ENCODE measurements at places on chromosomes 12 and 14. TPM values are rescaled to one million over a fixed set of nuclear protein-coding genes. Genes with fewer than 3 reads are reported as not detected.

- H3K36me3 ChIP-seq, result no peaks in the 10 kb centered on the region
- no peak for DNase-seq
- no peak overlapping the region for H3K27ac ChIP-seq
- no peak overlapping the region for H3K4me3 ChIP-seq
- no peaks in the 10 kb centered on the region for H3K27me3 ChIP-seq
These were observed 12.1 kb upstream of the PPP4R4 start for GRCh38 chr14:94161981-94162380.

GRCh38 chr14:52692248-52692962 lies 3.0 kb downstream of the ERO1A start:
- no peak overlapping the region for H3K27ac ChIP-seq
- H3K4me1 ChIP-seq, result no peaks in the 10 kb centered on the region
- H3K4me3 ChIP-seq, result no peak overlapping the region

DNA sequence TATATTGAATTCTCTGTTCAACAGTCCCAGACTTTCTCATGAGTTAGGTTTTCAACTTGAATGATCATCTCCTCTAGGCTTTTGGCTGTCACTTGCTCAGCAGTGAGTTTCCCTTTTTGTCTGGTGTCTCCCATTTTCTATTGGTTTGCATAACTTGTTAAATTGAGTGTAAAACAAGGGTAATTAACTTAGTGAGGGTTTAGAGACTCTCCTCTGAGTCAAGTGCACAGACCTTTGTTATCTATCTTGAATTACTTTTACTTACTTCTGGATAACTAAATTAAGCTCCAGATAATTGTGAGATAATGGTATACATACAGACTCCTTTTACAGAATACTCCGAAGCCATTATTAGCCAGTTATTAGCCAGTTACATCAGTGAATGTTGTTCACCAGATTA lies 22.0 kb downstream of the MLXIP start:
- no peak overlapping the region for H3K27ac ChIP-seq
- no peak overlapping the region for H3K4me3 ChIP-seq
- no peaks in the 10 kb centered on the region for H3K36me3 ChIP-seq
- no peak for DNase-seq
- H3K27me3 ChIP-seq, result no peaks in the 10 kb centered on the region

GRCh38 chr12:89965993-89966392 lies 257.4 kb upstream of the ATP2B1 start:
- DNase-seq, result no peak
- no peak overlapping the region for H3K4me3 ChIP-seq
- no peaks in the 10 kb centered on the region for H3K27me3 ChIP-seq
- no peak overlapping the region for H3K27ac ChIP-seq
- H3K4me1 ChIP-seq, result no peaks in the 10 kb centered on the region
- no peaks in the 10 kb centered on the region for H3K36me3 ChIP-seq

GRCh38 chr12:111428728-111429175 lies 23.0 kb downstream of the SH2B3 start:
- no peaks in the 10 kb centered on the region for H3K36me3 ChIP-seq
- DNase-seq, result peak; percentile 86
- no peak overlapping the region for H3K4me3 ChIP-seq
- H3K4me1 ChIP-seq, result peaks cover 18% of the 10 kb centered on the region

DNA sequence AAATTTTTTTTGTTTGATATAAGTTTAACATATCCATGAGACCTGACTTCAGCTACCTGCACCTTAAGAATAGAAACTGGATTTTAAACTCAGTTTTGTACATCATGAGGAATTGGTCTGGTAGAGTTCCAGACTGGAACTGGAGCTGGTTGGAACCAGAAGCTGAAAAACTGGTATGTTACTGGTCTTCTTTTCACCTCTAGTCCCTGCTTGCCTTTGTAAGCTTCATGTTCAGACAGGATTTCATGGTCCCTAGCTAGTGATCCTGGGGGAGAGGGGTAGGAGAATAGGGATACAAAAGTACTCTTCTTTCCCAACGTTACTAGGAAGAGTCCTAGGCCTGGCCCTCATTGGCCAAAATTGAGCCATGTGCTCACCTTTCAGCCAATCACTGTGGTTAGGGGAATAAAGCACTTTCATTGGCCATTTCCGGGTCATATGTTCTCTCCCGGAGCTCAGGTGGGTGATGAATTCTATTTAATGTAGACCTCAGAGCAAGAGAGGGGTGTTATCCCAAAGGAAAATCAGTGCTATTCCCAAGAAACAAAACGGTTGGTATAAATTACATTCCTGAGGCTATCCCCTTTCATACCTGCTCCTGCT lies 36.9 kb upstream of the APPL2 start:
- H3K27ac ChIP-seq, result no peak overlapping the region
- no peak for DNase-seq
- H3K4me3 ChIP-seq, result no peak overlapping the region

Gene SPX
- 0.56 TPM for total RNA-seq
